ENCODE measurements at places on chromosomes 4 and X.

GRCh38 chrX:3166670-3167455 is 125.6 kb downstream of the ARSF start:
- no peak for DNase-seq

- DNase-seq: no peak
Observed at GRCh38 chr4:173990126-173990868, 293.2 kb downstream of the FBXO8 start.

DNA sequence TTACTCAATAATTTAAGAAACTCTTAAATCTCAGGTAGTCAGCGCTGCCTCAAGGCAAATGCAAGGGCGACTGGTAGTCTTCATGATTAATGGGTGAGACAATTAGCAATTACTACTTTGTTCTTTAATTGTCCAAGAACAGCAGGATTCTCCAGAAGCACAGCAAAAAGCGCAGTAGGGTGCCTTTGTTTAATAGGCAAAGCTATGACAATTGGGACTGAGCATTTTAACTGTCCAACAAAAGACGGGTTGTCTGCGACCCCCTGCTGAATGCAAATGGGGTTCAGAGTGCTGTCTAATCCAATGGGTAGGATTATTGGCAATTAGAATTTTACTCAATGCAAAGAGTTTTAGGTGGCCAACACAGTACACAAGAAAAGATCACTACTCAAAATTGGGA is 286.1 kb downstream of the CHIC1 start:
- no peak for DNase-seq

DNA sequence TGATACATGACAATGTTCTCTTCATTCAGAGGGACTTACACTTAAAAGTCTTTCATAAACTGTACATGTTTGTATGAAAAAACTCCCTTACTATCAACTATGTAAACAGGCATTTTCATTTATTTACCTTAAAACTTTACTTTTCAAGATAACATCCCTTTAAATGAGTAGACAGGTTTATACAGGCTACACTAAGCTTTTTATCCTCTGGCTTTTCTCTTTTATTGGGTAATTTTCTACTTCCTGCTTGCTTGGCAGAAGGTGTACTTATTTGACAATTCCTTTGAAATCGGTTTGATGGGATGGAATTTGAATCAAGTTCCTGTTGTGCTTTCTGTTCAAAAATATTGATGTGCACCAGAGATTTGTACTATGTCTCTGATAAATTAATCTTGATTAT is 81.4 kb downstream of the PTPN13 start:
- no peak for DNase-seq

DNA sequence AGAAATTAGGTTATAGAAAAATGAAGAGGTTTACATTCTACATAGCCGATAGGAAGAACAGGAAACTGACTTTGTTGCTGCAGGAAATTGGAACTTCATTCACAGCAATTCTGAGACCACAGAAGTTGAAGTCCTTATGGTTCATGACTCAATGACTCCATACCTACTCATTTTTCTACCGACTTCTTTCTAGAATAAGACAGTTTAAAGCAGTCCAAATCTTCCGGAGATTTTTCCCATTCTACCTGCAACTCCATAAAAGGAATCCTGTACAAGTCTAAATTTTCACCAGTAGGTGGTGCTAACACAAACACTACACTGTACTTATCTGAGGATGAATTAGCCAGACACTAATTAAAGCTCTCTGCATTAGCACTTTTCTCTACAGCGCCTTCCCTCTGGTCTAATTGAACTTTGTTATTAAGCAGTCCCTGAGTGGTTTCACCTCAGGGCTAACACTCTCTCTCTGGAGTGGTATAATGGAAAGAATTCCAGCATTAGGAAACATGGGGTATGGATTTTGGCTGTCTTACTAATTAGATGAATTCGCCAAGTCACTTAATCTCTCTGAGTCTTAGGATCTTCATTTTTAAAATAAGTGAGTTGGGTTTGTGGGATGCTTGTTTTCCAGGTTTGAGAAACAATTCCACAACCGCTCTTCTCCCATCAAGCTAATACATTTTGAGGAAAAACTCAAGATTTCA is 167.9 kb downstream of the SMIM20 start:
- no peak for DNase-seq

GRCh38 chr4:121792966-121793365 is 8.2 kb upstream of the EXOSC9 start:
- no peak for DNase-seq

- DNase-seq: no peak
Observed at GRCh38 chr4:153154007-153154975, 50.0 kb upstream of the TRIM2 start.

GRCh38 chr4:9899306-9900055 is 118.0 kb downstream of the DRD5 start:
- DNase-seq: no peak

GRCh38 chr4:78659264-78659663 is 107.7 kb downstream of the ANXA3 start:
- no peak for DNase-seq

DNA sequence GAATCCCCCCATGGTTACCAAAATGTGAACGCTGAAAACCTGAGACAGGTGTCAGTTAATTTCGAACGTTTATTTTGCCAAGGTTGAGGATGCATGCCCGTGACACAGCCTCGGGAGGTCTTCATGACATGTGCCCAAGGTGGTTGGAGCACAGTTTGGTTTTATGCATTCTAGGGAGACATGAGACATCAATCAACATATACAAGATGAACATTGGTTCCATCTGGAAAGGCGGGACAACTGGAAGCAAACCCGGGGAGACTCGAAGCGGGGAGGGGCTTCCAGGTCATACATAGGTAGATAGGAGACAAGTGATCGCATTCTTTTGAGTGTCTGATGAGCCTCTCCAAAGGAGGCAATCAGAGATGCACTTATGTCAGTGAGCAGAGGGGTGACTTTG is 11.0 kb upstream of the SH3BP2 start:
- no peak for DNase-seq

DNA sequence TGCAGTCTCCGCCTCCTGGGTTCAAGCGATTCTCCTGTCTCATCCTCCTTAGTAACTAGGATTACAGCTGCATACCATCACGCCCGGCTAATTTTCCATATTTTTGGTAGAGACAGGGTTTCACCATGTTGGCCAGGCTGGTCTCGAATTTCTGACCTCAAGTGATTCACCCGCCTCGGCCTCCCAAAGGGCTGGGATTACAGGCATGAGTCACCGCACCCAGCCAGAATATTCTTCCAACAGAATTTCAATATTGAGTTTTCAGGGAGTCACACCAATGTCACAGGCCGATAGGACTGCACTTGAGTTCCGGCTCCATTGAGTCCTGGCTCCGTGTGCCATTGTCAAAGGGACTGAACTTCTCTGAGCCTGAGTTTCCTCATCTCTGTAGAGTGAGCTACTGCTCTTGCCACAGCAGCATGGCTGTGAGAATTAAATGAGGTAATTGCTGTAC is 82.9 kb downstream of the CLCN4 start:
- DNase-seq: no peak

GRCh38 chrX:17689971-17690409 is 47.3 kb upstream of the SCML1 start:
- no peak for DNase-seq

- DNase-seq: no peak
Observed at GRCh38 chr4:158018221-158018830, 154.5 kb downstream of the GASK1B start.

- DNase-seq: no peak
Observed at GRCh38 chrX:153969125-153969903, 2.3 kb downstream of the HCFC1 start.

GRCh38 chr4:1654216-1654955 is 29.7 kb downstream of the FAM53A start:
- DNase-seq: no peak

DNA sequence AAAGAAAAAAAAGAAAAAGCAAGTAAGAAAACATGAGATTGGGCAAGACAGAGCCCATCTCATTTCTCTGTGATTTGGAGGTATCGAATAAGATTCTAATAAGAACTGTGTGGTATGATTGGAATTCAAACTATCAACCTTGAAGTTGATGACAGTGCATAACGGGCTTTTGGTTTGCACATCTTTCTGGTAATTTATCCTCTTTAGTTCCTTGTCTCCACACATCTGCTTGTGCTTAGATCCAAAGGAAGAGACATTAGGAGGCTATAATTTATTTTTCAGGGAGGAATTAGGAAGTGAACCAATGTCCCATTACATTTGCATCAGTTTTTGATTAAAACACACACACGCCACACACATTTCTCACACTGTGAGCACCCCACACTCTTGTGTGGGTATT is 149.9 kb downstream of the ARSF start:
- no peak for DNase-seq

DNA sequence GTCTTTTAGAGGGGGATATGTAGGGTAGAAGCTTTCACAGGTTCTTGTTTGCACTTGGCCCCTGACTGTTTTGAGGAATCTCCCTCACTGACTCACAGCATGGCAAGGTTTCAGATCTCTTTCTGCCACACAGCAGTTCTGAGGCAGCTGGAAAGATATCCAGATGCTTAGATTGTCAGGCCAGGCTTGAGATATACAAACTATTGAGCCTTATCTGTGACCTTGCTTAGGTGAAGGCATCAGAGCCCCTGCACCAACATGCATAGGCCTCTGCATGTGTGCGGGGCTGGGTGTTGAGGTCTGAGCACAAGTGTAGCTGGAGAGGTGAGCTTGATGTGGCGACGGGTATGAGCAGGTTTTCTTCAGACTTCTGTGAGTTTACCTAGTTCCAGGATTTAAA is 80.9 kb upstream of the MSANTD1 start:
- no peak for DNase-seq

DNA sequence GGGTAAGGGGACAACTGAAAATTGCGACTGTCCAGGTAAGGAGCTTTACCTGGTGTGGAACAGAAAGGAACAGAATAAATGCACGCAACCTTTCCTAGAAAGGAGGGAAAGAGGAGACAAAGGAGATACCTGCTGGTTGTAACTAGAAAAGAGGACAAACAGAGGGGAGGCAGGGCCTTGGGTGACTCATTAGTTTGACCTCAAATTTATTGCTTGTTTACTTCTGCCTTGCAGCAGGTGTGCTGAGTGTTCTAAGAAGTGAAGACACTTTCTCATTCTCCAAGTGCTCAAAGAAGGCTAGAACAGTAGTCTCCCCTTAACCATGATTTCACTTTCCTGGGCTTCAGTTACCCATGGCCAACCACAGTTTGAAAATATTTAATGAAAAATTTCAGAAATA is 123.1 kb upstream of the BOD1L1 start:
- DNase-seq: no peak

- DNase-seq: no peak
Observed at GRCh38 chrX:4373791-4374190, 660.3 kb upstream of the PRKX start.

- DNase-seq: no peak
Observed at GRCh38 chrX:129039176-129039575, 484.1 kb downstream of the SMARCA1 start.

- no peak for DNase-seq
Observed at GRCh38 chr4:100836929-100837328, 319.1 kb upstream of the EMCN start.

GRCh38 chr4:86529436-86529835 is 64.7 kb upstream of the PTPN13 start:
- no peak for DNase-seq

DNA sequence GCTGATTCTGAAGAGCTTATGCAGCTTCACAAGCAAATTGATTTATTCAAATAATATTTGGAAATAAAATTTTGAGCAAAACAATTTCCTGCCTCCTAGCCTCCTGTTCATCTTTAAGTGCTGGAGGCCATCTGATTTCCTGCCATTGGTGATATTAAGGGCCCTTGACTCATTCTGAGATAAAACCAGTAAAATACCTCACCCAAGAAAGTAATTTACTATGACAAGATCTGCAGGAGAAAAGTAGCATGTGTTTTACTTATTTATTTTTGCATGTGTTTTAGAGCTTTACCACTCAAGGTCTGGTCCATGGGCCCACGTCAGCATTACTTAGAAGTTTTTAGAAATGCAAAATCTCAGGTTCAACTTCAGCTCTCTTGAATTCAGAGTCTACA is 67.7 kb downstream of the DCLK2 start:
- DNase-seq: no peak

- DNase-seq: no peak
Observed at GRCh38 chrX:1035206-1035605, 177.2 kb downstream of the CRLF2 start.

- DNase-seq: no peak
Observed at GRCh38 chrX:10571260-10571659, 49.1 kb downstream of the MID1 start.

DNA sequence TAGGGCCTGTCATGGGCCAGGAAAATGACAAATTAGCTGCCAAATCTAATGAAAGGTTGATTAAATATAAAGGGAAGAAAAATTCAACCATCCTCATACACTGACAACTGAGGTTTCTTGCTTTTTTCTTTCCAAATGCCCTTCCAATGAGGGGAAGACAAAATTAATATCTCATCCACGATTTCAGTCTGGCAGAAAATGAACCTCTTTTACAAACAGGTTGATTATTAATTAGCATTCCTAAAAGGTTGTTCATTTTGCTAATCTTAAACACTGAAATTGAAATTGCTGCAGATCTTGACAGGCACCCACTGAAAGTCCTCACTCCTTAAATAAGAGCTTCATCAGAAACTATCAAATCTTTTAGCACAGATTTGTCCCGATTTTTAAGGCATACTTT is 45.5 kb downstream of the NPFFR2 start:
- no peak for DNase-seq

Data from stimulated activated CD4-positive, alpha-beta T cell treated with anti-CD3 and anti-CD28 coated beads, Interleukin-15, amount 100 ng/mL, for 1 hour (primary cell).